Activated naive CD4-positive, alpha-beta T cell treated with anti-CD3 and anti-CD28 coated beads for 36 hours (primary cell): ENCODE measurements at places on chromosomes 5 and 9.

DNA sequence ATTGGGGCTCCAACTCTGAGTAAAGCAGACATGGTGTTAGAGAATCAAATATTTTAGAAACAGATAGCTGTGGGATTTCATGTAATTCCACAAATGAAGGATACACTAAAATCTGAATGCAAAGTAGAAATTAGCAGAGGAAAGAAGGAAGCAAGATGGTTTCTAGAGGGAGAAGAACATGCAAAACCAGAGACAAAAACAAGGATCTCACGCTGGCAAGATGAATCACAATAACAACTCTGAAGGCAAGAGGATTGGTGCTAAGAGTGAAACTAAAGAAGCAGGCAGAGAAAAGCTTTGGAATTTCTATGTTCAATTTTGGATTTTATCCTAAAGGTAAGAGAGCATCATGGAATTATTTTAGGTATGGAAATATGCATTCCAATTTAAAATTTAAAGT, 857.2 kb upstream of the COX7C start:
- DNase-seq = no peak

DNA sequence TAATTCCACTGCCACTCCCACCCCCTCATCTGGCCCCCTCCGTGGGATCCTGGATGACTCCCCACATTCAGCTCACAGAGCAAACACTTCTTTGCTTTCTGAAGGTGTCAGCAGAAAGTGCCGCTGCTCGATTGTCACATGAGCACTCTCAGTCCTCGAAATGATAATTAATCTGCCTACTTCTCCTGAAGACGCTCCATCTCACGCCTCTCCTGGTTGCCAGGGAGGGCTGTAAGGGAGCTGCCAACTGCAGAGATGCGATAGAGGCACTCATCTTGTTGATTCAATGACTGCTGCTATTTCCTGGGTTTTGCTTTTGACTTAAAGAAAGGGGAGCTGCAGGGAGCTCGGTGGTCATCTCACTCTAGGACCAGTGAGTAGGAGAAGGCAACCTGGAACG, 206.5 kb downstream of the DAB2IP start:
- DNase-seq = no peak

GRCh38 chr5:33261747-33262146, 179.0 kb upstream of the TARS1 start:
- DNase-seq = no peak

DNA sequence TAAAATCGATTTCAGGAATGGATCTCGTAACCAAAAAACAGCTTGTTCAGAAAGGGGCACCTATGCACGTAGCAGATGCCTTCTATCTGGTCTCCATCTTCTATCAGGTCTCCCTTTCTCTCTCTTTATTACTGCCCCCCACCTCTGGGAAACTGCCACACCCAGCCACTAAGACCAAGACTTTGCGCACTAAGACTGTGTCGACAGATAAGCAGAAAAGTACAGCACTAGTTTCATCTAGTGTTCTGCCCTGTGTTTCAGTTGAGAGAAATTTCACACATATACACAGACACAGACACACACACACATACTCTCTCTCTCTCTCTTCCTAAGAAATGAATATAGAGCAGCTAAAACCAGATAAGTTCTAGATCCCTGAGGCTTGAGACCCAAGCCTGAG, 210.1 kb upstream of the MAP3K1 start:
- no peak for DNase-seq

DNA sequence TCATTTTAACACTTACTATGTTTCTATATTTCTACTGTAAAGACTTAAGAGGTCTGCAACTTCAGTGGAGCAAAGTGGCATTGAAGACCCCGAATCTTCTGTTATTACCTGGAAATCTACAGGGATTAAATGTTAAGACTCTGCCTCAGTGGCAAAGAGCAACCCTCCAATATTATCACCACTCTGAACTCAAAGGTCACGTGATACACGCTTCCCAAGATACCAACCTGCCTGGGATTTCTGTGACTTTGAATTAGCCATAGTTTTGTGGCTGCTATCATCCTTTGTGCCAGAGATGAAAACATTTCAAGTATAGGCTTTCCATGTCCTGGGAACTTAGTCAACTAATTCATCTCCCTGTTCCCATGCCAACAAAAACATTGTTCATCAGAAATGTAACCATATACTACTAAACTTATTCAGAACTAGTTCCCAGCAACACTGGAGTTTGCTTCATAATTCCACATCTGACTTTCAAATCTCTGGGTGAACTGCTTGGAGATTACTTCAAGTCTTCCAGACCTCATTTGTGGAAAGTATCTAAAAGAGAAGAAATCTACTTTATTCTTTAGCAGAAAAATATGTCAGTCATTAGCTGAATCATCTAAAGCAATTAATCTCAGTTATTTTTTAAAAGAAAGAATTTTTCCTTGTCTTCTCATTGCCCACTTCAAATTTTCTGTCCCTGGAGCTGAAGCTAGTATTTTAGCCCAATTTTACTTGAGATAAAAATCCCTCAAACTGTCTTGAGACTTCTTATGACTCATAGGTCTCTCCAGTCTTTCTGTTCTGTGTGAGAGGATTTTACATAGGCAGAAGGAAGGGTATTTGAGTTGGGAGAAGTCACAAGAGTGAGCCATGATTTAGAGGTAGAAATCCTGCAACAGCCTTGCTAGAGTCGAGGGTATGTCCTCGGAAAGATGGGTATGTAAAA, 83.0 kb downstream of the ZNF462 start:
- DNase-seq = no peak

DNA sequence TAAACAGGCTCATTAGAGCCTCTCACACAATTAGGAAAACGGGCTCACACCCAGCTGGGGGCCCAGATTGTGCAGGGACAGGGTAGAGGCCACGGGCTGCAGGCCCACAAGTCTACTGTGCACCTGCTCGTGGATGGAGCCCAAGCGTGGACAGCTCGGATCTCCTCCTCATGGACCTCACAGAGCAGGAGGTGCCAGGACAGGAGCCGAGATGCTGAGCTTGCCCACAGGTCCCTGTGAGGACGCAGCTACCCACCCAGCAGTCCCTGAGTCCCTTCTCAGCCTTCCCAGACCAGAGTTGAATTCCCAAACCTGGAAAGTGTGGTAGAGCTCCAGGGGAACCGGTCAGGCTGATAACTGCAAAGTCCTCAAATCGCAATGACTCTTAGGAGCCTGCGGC, 70.6 kb upstream of the OLFM1 start:
- no peak for DNase-seq

- no peak for DNase-seq
Measured at GRCh38 chr9:137055385-137056364, 1.8 kb upstream of the ENTPD2 start.

GRCh38 chr9:14887149-14887548, 23.1 kb downstream of the FREM1 start:
- no peak for DNase-seq

DNA sequence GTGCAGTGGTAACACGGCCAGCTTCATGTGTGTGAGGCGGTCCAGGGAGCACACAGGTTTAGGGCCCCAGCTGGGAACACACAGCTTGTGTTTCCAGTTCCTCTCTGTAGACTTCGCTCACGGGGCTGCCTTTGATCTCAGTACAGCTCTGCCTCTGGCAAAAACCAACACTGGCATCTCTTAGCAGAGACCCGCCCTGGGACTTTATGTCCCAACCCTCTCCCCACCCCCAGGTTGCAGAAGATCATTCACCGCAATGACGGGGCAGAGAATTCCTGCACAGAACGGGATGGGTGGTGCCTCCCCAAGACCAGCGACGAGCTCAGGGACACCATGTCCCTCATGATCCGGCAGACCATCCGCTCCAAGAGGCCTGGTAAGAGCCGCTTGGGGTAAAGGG, 5.2 kb upstream of the CEL start:
- DNase-seq = peak; percentile 27

DNA sequence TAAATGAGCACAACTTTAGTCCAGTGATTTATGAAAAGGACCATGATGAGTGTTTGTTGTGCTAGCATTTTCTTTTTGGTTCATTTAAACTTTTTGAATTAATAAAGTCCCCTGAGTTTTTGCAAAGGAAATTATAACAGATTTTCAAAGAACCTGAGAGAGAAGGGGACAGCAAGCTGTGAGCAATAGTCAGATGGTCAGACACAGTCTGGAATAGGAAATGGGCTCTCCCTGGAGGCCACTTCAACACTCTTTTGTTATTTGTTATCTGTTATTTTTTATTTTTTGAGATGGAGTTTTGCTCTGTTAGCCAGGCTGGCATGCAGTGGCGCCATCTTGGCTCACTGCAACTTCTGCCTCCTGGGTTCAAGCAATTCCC, 171.1 kb downstream of the ARHGEF28 start:
- no peak for DNase-seq

DNA sequence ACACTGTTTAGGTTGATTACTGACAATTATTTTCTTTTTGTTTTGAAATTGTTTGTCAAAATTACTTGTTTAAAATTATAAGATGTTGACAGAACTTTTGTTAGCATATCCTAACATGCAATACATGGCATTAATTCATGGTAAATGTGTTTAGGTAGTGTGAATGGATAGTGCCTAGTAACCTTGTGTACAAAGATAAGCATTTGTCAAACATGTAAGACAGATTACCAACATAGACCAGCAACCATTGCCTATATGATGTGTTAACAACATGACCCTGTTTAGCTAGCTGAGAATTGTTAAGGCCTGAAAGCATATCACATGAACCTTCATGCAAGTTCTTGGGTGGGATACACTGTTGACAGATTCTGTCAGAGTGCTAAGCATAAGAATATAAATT, 13.4 kb downstream of the MAN2A1 start:
- DNase-seq = no peak

- DNase-seq = no peak
Measured at GRCh38 chr5:160961761-160962160, 109.8 kb upstream of the ATP10B start.

- peak; percentile 44 for DNase-seq
Measured at GRCh38 chr9:117783828-117784227, 79.6 kb downstream of the TLR4 start.

GRCh38 chr9:99030092-99030511, 74.8 kb upstream of the TGFBR1 start:
- DNase-seq = no peak

DNA sequence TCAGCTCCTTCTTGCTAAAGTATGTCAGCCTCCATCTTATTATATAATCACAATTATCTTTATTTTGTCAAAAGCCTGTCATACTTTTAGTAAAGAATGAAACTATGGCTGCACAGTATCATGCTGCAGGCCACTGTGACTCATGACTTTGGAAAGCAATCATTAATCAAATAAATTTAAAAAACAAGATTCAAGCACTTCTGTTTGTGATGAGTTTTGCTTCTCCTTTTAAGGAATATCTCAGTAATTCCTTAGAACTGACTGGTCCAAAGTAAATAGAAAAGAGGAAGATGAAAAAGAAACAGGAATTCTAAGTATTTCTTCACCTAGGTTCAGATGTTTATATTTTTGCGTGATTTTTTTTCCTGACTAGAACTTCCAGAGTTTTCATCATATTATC, 83.1 kb downstream of the EDIL3 start:
- DNase-seq = no peak

DNA sequence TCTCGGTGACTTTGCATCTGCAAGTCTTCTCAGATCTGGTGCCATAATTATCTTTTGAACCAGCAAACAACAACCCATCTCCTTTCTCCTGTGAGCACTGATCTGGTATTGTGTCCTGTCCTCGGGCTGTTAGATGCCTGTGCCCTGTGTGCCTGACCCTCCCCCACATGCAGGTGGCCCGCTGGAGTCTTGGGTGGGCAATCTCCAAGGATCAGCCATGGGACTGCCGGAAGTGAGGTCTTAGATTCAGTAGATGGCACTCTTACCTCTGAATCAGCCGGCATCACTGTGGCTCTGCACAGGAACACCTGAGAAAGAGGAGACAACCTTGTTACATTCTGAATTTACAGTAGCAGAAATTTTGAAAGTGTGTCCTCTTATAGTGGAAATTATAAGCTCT, 172.4 kb downstream of the IRX2 start:
- DNase-seq = no peak

DNA sequence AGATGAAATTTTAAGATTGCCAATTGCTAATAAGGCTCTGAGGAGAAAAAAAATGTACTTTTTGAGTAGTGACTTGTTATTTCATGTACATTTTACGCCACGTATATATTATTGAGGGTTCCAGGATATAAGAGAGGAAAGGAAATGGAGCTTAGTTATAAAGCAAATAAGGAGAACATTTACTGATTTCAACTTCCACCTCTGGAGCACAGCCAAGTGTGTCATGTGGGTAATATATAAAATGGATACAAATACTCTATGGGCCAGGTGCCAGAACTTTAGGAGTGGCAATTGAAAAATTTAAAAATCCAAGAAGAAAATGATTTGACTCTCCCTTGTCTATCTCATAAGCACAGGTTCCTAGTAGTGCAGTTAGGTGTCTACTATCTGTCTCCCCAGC, 45.0 kb upstream of the VLDLR start:
- DNase-seq = no peak

DNA sequence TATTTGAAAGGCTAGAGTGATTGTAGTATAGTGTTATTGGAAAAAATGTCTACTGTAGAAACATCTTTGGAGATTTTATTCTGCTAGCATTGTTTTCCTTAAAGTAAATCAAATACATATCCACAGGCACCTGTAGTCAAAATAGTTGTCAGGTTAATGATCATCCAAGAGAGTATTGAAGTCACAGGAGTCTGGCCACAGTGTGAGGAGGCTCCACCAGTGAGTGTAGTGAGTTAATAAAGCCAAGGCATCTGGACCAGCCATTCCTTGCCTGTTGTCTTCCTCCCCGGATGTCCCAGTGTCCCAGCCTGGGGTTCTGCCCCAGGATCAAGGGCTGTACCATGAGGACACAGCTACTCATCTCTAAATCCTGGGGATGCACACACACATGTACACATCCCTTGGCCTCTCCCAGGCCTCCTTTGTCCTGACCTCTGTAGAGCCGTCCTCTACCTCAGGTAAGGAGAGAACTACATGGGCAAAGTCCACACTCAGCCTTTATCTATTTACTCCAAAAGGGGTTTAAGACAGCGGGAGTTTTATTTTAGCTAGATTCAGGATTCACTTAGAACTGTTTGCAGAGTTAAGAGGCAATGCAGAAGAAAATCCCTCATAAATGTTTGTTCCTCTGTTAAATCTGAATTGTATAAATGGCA, 3.7 kb downstream of the PIK3R1 start:
- no peak for DNase-seq

GRCh38 chr9:89738137-89738932, 133.5 kb downstream of the GADD45G start:
- DNase-seq = no peak

DNA sequence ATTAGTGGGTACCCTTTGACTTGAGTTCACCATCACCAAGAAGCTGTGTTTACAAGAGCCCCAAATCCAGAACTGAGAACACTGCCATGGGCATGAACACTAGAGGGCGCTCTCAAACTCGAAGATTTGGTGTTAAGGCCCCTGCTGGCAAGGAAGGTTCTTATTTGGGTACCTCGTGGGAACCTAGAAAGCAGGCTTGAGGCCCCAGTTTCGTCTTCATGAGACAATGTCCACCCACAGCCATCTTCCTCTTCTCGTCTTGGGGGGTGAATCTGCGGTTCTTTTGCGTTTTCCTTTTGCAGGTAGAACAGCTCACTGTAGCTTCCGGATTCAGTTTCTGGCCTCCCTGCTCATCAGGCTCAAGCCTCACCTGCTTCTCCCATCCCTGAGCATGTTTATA, 184.0 kb downstream of the SEMA5A start:
- peak; percentile 63 for DNase-seq

GRCh38 chr5:93577854-93578812, 2.9 kb downstream of the NR2F1-AS1 start:
- DNase-seq = no peak

GRCh38 chr5:165057145-165057544, 1551.7 kb downstream of the MAT2B start:
- no peak for DNase-seq
